ENCODE measurements at places on chromosomes 12 and 14.

DNA sequence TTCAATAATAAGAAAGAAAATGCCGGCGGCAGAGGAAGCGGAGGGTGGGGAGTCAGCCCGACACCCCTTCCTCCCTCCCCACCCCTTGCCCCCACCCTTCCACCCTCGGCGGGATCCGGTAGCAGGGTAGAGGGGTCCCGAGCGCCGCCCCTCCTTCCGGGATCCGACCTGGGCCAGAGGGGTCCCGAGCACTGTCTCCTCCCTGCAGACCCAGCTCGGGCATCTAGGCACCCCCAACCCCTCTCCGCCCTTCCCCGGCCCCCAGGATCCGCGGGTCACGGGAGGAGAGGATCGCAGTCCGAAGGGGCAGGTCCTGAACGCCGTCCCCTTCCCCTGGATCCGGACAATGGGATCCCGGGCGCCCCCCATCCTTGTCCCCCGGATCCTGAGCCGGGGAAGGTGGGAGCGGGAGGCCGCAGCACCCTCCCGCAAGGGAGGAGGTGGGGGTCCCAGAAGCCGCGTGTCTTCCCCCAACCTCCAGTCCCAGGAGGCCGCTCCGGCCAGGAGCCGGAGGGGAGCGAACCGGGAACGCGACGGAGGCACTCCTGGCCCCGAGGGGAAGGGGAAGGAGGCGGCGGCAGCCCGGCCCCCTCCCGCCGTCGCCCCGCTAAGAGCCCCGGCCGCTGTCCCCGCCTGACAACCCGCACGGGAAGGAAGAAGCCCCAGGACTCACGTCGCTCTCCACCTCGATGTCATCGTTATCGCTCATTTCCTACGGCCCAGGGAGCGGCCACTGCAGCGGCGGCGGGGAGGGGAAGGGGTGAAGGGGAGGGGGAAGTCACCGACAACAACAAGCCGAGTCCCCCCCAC, 481 bp downstream of the MAX start:
- no peak for DNase-seq

GRCh38 chr12:63787306-63787705, 7.6 kb downstream of the RXYLT1 start:
- DNase-seq, result no peak

GRCh38 chr14:23294734-23295561, 7.7 kb downstream of the PPP1R3E start:
- DNase-seq, result no peak

- DNase-seq, result no peak
These were observed 29.9 kb upstream of the TC2N start for GRCh38 chr14:91897106-91897701.

DNA sequence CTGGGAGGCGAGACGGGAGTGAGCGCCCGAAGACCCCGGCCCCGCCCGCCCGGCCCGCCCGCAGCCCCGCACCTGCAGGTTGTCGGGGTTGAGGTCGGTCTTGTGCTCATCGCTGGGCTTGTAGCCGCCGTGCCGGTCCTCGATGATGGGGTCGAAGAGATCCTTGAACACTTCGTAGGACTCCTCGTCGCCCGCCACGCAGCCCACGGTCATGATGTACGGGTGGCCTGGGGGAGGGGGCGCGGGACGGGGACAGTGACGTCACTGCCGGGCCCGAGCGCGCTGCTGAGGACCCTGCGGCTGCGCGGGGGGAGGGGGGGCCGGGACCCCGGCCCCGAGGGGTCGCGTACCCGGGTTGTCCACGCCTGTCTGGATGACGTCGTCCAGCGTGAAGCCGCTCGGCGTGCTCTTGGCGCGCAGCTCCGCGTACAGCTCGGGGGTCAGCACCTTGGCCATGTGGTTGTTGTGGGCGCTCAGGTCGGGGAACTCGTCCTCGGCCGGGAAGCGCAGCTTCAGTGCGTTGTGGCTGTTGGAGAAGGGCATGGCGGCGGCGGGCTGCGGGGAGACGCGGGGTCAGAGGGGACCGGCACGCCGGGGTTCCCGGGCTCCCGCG, 573 bp downstream of the CKB start:
- DNase-seq, result no peak

GRCh38 chr14:104442107-104442551, 137.4 kb upstream of the C14orf180 start:
- DNase-seq, result no peak

Measured in T1000 (cell line).